IMR-90 (cell line): ENCODE measurements at places on chromosomes 3 and 15. TPM values are rescaled to one million over a fixed set of nuclear protein-coding genes. Genes with fewer than 3 reads are reported as not detected.

DNA sequence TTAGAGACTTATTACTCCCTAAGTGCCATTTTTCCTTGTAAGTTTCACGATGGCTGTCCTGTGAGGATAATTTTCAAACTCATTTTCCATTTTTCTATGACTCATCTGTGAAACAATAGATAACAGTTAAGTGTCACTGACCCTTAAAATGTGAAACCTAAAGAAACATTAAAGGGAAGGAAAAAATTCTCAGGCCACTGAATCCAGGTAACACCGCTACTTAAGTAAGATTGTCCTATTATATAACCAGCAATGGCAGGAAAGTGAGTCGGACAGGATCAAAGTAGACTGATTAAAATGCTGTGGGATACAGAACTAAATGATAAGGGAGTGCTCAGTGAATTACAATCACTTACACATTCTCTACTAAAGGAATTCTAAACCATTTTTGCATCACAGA lies 12.4 kb downstream of the PLD1 start:
- no peak for DNase-seq

DNA sequence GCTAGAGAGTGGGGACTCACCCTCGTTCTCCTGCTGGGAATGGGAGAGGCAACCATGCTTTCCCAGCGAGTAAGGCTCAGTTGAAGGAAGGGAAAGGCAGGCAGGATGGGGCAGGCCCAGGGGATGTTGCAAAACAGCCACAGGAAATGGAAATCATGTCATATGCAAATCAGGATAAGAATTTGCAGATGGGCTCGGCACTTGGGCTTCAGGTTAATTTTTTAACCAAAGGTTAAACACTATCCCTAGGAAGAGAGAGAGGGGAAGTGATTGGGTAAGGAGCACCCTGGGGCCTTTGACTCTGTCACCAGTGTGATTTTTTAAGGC lies 14.6 kb upstream of the PLA2G4E start:
- peak; percentile 11 for DNase-seq

The TUSC7 gene
- polyA plus RNA-seq = not detected in 2 replicates

DNA sequence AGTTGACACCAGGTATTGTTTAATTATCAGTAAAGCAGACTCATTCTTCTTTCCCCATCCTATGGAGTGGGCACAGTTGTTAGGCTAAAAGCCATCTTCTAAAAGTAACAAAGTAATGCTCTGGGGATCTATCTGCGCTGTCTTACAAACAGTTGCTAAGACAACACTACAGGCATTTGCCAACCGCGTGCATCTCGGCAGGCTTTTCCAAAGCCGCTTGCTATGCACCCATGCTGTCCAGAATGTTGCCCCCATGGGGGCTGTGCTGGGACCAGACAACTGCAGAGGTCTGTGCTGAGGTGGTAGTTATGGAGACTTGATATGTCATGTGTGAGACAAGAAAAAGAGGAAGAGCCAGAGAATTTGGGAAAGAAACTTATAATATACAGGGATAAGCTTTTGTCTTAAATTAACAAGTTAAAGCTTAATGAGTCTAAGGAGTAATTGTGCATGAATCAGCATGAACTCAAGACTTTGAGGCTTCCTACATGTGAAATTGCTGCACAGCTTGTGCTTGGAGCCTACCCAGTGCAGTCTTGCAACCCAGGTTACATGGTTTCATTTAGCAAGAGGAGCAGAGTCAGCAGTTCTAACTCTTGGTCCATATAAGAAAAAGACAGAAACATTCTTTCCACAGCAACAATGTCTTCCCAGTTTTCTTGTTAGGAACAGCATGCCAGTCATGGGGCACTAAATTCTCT lies 38.9 kb upstream of the DCLK3 start:
- DNase-seq = no peak

- DNase-seq = no peak
These were observed 22.0 kb upstream of the FAM3D start for GRCh38 chr3:58688574-58688973.

GRCh38 chr3:51974963-51975851 lies at the start of gene ABHD14A:
ABHD14A (plus strand) TSS chr3:51975064; CDS start chr3:51975136, 72 bp downstream.
- DNase-seq = peak; percentile 55

- DNase-seq = no peak
These were observed 39.4 kb upstream of the TRIM71 start for GRCh38 chr3:32778389-32778788.

- peak; percentile 54 for DNase-seq
These were observed 28.9 kb downstream of the ITGB5 start for GRCh38 chr3:124858275-124858674.

GRCh38 chr15:48609486-48609885 lies 36.0 kb downstream of the FBN1 start:
- no peak for DNase-seq

The EPHB3 gene
- polyA plus RNA-seq = 2.2 and 2.9 TPM in 2 replicates

- no peak for DNase-seq
These were observed 123.4 kb downstream of the SSR3 start for GRCh38 chr3:156431334-156432124.

The PIGZ gene
- polyA plus RNA-seq = 0.73 and 0.86 TPM in 2 replicates

GRCh38 chr3:32440611-32441350 lies 49.1 kb downstream of the CMTM7 start:
- DNase-seq = no peak

DNA sequence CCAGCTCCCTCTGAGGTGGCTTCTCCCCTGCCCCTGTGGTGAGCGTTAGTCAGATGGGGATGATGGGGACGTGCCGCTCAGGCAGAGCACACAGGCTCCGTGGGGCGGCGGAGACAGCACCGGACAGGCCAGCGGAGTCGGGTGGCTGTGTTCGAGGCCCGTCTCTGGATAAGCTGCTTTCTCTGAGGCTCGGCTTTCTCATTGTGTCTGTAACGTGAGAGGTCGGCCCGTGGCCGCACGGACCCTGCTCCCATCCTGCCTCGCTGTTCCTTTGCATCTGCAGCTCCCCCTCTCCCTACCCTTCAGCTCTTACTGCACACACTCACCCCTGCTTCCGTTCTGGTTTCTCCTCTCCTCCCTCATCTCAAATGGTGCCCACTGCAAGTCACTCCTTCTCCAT lies 62.5 kb downstream of the FAM43A start:
- no peak for DNase-seq

GRCh38 chr3:127722091-127722784 lies 49.5 kb downstream of the ABTB1 start:
- no peak for DNase-seq

The CLDN16 gene
- polyA plus RNA-seq = 0.09 and 0.22 TPM in 2 replicates

The CCRL2 gene
- polyA plus RNA-seq = 0.16 and 0.29 TPM in 2 replicates

DNA sequence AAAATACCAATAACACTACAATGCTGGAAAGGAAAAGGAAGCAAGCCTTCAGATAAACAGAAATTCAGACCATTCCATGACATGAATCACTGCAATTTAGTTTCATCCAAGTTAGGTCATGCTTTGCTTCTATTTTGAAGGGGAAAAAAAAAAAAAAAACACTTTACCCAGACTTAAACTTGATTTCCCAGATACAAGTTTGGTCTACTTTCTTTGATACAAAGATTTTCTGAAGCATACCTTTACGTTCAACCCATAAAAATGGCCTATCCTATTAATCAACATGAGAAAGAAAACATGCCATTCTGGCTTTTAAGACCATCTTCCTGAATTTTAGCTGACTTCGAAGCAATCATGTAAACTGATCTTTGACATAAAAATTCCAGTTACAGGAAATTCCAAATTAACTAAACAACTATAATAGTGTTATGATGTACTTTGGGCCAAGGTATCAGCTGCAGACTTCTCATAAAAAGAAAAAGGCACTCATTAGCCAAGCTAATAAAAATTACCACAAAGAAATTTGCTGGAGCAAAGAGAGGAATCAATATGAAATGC lies 12.6 kb downstream of the OSBPL10 start:
- DNase-seq = peak; percentile 77

DNA sequence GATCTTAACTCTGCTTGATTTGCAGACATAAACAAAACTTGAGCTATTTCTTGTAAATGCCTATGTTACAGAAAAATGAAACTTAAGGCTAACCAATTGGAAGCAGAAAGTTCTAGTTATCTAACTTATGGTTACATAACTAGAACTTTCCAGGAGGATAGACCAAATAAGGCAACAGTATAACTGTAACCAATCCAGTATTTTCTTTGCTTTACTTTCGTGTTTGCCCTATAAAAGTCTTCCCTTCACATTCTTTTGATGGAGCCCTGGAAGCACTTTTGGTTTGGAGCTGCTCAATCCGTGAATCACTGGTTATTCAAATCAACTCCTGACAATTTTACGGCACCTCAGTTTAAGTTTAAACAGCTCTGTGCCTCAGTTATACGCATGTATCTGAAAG lies 164.6 kb downstream of the SUCLG2 start:
- peak; percentile 48 for DNase-seq

The PRR20G gene
- polyA plus RNA-seq = not detected in 2 replicates

DNA sequence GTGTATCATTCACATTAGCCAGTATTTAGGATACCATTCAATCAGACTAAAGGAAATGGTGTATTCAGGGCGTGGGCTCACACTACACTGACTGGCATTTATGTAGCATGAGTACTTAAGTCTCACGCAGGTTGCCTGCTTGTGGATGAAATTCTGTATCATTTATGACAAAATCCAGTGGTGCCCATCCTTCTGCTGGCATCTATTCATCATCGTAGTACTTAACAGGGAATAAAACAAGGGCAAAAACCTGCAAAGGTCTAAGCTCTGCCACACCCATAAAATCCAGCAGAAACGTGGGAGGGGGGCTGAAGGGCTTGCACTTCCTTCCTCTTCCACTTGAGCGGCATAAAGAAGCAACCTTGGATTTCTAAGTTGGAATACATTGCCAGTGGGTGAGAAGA lies 2.7 kb downstream of the GAP43 start:
- no peak for DNase-seq

- no peak for DNase-seq
These were observed 17.4 kb upstream of the THSD4 start for GRCh38 chr15:71097890-71098289.

The TERC gene
- polyA plus RNA-seq = not detected in 2 replicates

GRCh38 chr3:185270262-185270955 lies 16.6 kb upstream of the EHHADH start:
- DNase-seq = peak; percentile 31

GRCh38 chr3:15309662-15310335 lies 22.6 kb downstream of the SH3BP5 start:
- DNase-seq = no peak

DNA sequence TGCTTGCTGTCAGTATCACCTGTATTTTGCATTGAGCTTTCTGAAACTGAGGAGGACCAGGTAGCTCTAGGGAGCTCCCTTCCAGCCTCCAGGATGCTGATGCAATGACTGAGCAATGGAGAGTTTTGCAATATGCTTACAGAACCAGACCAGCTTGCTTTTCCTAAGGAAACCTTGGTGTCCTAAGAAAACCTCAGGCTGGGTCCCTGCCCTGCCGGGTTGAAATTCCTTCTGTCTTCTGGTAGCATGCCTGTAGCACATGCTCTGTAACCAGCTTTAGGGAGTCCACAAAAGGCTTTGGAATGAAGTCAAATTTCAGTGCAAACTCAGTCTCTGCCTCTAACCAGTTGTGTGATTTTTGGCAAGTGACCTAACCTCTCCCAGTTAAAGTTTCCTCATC lies 65.8 kb upstream of the GSK3B start:
- DNase-seq = peak; percentile 98

The TRPM1 gene
- not detected in 2 replicates for polyA plus RNA-seq

The RBP2 gene
- polyA plus RNA-seq = not detected in 2 replicates

- peak; percentile 26 for DNase-seq
These were observed 169.3 kb upstream of the LRRN1 start for GRCh38 chr3:3629911-3630310.

The CD80 gene
- not detected in 2 replicates for polyA plus RNA-seq

- peak; percentile 60 for DNase-seq
These were observed 401.5 kb upstream of the PROK2 start for GRCh38 chr3:72186400-72186855.

The GP5 gene
- 0.12 and 0.16 TPM in 2 replicates for polyA plus RNA-seq

DNA sequence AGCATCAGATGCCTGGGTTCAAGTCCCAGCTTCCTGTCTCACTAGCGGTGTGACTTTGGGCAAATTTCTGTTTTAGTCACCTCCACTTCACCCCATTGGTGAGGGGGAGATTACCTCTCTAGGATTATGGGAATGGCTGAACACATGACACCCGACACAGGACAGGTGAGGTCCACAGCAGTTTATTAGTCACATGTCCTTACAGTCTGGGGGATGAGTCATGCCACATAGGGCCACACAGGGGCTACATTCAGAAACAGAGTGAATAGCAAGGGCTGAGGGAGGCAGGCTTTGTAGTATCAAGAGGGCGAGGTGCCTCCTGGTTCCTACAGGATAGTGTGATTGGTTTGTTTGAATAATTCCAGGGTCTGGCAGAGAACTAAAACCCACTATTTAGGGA lies 15.2 kb upstream of the ITGA11 start:
- no peak for DNase-seq

The GP9 gene
- not detected in 2 replicates for polyA plus RNA-seq

DNA sequence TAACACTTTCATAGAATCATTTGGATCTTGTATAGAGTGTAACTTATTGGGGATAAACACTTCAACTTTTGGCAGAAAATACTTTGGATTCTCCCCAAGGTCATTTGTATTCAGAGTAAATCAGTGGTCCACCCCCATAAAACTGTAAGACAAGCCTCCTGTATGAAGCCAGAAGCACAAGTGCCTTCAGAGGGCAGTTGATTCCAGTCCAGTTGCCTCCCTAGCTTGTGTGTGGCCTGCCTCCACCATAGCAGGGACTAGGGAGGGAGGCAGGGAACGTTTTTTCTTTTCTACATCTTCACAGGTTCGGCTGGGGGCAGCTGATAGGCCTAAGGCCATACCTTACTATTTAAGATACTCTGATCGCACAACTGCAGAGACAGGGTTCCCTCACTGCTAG lies 11.6 kb downstream of the GORASP1 start:
- DNase-seq = no peak

DNA sequence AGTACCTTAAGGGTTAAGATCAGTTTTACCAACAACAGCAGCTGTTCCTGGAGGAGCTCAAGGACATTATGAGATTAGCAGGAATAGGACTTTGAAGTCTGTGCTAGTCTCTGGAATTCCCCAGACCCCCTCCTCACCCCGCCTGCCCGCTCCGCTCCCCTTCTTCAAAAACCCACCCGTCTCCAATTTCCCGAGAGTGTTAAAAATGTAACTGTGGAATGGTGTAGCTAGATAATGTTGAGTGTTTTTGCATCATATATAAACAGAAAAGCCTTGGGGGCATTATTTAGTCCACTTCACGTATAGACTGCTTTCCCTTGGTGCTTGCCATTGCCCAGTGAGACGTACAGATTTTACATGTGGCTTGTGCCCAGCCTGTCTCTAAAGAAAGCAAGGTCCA lies 65.0 kb upstream of the SEMA6D start:
- DNase-seq = no peak

DNA sequence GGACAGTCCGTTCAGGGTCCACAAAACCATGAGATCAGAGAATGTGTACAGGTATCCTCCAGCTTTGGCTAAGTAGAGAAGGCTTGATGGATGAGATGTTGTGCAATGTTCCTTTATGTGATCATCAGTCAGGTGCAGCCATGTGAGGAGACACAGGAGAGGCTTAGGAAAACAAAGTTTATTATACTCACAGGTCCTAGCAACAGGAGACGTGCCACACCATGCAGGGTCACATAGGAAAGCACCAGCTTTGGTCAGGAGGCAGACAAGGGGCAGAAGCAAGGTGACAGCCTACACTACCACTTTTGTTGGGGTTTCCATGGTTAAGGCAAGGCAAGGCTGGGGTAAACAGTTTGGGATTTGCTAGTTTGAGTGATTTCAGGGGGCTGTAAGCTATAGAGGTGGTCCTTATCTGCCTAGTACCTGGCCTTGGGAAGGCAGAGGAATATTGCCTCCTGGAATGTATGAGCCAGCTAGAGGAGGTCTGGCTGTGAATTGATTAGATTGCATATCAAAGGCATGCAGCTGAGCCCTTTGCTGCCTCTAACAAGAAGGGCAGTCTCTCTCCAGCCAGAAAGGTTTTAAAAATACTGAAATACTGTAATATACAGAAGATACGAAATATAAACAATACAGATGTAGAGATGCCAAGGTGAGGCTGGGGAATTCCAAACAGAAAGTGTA lies 248.6 kb downstream of the RYR3 start:
- no peak for DNase-seq
